ENCODE measurements at places on chromosomes 1 and 21.
A peak's percentile ranks its signal among the peaks of the same experiment; 100 is the strongest.

- DNase-seq = no peak
These were observed 110.6 kb downstream of the HS2ST1 start for GRCh38 chr1:87024936-87025540.

DNA sequence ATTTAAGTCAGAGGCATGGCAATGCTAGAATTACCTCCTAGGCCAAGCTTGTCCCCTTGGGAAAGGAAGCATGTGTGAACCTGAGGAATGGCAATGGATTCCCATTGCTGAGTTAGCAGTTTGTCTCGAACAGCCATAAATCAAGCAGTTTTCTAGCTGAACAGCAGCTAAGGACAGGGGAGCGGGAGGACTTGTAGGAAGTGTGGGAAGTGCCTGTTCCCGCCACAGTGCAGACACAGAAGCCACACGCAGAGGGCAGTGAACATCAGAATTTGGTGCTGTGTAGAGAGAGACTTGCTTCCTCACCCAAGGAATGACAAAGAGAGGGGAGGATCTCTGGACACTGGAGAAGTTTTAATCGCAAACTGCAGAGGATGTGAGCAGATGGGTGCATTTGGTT lies 3.8 kb downstream of the PHGDH start:
- no peak for DNase-seq

- DNase-seq = no peak
These were observed 154.5 kb downstream of the PCP4 start for GRCh38 chr21:40021558-40022351.

- no peak for DNase-seq
These were observed 4.3 kb downstream of the SKI start for GRCh38 chr1:2232255-2232915.

DNA sequence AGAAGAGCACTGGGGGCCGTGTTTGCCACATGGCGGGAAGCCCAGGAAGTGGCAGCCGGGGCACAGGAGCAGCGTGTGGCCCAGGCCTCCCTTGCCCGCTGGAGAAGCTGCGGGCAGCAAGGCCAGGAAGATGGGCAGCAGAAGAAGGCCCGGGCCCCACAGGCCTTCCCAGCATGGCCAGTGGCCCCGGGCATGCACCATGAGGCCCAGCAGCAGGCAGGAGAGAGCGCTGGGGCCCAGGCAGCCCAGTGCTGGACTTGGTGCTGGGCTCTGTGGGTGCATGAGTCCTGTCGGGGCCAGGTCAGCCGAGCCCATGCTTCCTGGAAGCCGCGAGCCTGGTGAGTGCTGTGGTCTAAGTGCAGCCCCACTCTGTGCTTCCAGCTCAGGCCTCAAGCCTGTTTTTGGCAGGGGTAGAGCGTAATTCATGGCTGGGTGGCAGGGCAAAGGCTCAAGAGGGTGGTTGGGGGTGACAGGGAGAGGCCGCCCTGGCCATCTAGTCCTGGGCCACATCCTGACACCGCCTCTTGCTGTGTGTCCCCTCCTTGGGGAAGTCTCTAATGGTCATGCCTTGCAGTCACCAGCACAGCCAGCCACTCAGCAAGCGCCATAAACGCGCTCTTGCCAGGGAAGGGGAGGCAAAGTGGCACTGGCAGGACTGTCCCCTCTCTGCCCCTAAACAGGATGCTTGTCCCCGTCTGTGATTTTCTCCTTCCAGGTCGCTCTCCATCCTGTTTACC lies 21.3 kb downstream of the MTHFR start:
- DNase-seq = no peak

DNA sequence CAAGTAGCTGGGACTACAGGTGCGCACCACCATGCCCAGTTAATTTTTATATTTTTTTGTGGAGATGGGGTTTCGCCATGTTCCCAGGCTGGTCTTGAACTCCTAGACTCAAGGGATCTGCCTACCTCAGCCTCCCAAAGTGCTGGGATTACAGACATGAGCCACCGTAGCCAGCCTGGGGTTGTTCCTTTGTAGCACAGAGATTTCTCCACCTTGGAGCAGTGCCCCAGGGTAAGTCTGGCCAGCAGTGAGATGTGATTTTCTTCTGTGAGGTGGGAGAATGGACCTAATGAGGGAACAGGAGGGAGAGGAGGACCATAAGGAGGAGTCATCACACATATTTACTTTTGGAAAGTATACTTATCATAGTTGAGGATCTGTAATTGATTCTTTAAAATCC lies 61.1 kb upstream of the GADD45A start:
- DNase-seq = no peak

DNA sequence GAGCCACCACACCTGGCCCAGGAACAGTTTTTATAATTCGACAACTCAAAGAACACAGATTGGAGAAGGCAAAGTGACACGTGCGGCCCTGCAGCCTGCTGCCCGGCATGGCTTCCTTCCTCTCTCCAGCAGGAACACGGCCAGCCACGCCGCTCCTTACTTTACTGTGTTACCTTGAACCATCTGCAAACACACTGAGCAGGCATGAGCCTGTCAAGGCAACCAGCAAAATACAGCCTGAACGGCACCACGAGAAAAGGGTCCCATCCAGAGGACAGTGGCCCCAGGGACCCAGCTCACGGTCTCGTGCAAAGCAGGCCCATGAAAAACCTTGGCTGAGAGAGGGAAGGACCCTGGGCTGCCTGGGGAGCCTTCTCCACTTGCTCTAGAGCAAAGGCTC lies 38.8 kb downstream of the NPHP4 start:
- DNase-seq = no peak

- no peak for DNase-seq
These were observed 357.8 kb upstream of the SGIP1 start for GRCh38 chr1:66176012-66176715.

- no peak for DNase-seq
These were observed 8.6 kb upstream of the RCAN1 start for GRCh38 chr21:34623516-34623915.

DNA sequence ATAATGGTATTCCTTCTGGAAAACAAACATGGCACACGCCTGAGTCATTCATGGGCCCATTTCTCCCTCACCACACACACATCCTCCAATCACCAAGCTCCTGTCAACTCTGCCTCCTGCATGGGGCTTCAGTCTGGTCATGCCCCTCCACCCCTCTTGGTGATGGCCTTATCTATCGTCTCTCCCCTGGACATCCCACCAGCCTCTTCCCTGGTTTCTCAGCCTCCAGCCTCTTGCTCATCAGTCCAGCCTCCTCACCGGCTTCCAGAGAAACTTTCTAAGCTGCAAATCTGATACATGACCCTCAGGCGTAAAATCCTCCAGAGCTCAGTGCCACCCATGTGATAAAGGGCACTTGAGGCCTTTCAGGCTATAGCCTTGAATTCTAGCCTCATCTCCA lies 243.9 kb downstream of the FOXD2 start:
- DNase-seq = no peak

GRCh38 chr1:196477262-196477661 lies 131.0 kb downstream of the KCNT2 start:
- no peak for DNase-seq

- DNase-seq = no peak
These were observed 66.2 kb downstream of the PRDM16 start for GRCh38 chr1:3135073-3135702.

DNA sequence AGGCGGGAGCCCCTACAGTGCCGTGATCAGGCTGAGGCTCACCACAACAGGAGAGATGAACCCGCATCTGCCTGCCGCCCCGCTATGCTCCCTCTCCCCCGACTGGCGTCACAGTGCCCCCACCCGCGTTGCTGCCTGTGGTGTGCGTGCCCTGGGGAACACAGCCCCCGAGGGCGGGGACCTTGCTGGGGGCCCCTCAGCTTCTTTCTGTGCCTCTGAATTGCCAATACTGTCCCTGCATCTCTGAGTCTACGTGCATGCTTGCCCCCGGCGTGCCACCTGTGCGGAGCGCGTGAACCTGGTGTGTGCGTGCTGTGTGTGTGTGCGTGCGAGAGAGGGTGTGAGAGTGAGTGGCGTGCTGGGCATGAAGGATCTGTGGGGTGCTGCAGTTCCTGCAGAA lies 10.3 kb downstream of the PARS2 start:
- no peak for DNase-seq

DNA sequence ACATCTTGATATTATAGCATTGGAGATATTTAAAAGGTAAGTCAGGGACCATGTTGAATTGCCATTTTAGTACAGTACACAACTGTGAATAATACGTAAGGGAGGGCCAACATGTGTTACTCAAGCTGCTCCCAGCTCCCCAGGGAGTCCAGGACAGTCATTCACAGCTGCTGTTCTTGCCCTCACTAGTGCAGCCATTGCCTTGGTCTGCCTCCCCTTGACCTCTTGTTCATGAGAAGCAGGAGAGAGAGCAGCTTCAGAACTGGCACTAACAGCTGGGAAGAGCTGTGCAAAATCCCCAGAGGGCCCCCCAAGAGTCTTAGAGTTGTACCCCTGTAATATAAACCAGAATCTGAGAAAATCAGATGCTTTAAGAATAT lies 16.4 kb downstream of the TCEANC2 start:
- DNase-seq = peak; percentile 50
